CD4-positive, alpha-beta T cell treated with Interleukin-15 for 4 hours (primary cell): ENCODE measurements at places on chromosomes 12 and 14.

GRCh38 chr14:77120771-77121743 is 20.5 kb downstream of the ZDHHC22 start:
- peak; percentile 37 for DNase-seq

GRCh38 chr14:105487449-105487985 is 831 bp downstream of the CRIP1 start:
- peak; percentile 77 for DNase-seq

DNA sequence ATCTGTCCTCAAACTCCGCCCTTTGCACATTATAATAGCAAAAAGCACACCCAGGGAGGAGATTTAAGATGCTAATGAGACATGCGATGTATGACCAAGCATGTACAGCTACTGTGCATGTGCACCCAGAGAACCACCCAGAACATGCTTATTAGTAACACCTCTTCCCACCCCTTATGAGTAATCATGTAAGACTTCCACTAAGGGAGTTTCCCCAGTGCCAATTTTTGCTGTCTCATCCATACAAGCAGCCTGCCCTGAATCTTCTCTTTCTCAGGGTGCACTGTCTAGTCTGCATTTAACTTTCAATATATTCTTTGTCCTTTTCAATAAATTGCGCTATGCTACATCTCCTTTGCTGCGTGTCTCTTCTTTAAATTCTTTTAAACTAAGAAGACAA is 830.0 kb upstream of the NOVA1 start:
- DNase-seq = no peak

DNA sequence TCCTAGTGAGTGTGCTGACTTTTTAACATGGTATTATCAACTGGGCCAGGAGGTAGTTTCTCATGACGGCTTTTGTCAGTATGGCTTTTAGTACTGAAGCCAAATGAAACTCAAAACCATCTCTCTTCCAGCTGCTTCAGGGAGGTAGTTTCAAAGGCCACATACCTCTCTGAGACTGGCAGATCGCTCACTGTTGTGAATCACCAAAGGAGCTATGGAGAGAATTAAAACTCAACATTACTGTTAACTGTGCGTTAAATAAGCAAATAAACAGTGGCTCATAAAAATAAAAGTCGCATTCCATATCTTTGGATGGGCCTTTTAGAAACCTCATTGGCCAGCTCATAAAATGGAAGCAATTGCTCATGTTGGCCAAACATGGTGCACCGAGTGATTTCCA is 141.1 kb downstream of the HMGA2 start:
- DNase-seq = no peak

DNA sequence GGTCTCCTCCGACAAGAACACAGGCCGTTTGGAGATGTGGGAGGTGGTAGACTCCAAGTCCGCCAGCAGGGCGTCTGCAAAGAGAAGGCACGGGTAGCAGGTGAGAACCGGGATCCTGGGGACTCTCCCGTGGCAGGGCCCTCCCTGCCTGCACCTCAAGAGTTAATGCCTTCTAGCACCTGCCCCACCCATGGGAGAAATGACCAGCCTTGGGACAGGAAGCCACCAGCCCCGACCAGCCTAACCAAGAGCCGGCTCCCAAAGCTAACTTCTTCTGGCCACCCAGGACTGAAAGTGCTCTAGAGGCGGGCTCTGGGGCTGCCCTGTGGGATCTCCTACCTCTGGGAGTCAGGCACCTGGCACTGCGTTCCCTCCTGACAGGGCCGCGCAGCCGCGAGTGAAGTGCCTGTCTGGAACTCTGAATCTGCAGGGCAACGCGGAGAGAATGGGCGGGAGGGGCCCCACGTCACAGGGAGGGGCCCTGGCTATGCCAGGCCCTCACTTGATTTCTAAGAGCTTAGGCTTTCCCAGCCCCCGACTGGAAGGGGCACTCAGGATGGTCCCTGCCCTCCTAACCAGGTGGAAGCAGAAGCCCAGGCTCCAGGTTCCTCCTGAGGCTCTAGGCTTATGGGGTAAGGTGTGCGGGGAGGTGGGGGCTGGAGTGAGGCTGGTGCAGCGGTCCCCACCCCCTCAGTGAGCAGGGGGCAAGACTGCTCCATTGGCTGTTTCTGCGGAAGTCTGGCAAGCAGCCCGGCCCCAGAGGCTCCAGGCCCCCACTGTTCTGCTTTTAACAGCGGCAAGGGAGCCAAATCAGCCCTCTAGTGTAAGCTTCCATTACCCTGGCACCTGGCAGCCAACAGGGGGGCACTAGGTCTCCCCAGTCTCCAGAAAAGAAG is 23.6 kb upstream of the RPLP0 start:
- no peak for DNase-seq

GRCh38 chr14:88326352-88327103 is 3.5 kb upstream of the KCNK10 start:
- DNase-seq = no peak

- peak; percentile 14 for DNase-seq
Measured at GRCh38 chr12:48934312-48934706, 9.0 kb upstream of the FKBP11 start.

DNA sequence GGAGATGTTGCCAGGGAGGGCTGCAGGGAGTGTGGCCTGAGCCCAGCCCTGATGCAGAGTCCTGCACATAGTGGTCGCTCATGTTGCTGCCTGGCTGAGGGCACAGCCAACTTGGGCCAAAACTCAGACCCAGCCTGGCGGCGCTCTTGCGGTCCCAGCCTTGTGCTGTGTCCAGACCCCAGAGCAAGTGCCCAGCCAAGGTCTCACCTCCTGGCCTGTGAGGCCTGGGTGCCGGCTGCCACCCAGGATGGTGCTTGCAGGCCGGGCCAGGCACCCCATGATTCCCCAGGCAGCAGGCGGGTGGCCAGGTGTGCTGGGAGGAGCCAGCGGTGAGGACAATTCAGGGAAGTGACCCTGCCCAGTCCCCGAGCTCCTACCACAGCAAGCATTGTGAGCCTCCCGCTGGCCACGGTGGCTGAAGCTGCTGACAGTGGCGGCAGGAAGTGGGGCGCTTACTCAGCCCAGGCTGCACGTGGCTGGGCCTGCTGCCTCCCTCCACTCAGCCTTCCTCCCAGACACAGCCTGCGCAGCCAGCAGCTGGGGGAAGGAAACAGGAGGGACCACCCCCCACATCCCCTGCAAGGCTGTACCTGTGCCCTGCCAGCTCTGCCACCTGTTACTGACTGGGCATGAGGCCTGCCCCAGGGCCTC is 17.7 kb upstream of the PGF start:
- no peak for DNase-seq

- no peak for DNase-seq
Measured at GRCh38 chr12:114913871-114914801, 230.2 kb upstream of the TBX3 start.

DNA sequence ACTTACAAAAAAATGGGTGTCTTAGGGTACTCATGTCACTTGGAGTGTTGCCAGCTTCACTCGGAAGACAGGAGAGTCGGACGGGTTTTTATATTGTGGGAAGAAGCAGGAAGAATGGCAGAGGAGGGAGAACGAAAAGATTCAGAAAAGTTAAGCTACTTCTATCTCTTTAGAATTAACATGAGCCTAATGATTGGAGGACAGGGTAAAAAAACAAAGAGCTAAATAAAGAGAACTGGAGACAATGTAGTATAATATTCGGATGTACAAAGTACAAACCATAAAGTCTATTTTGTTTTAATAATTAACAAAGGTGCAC is 43.9 kb downstream of the EFCAB11 start:
- DNase-seq = no peak

GRCh38 chr14:43548368-43548767 is 958.7 kb downstream of the FSCB start:
- DNase-seq = no peak

GRCh38 chr14:88559852-88560251 is 3.0 kb upstream of the ZC3H14 start:
- DNase-seq = no peak

- DNase-seq = no peak
Measured at GRCh38 chr12:113161415-113162016, 12.0 kb downstream of the CFAP73 start.

GRCh38 chr12:132429602-132429945 is 60.4 kb upstream of the FBRSL1 start:
- no peak for DNase-seq

- DNase-seq = no peak
Measured at GRCh38 chr12:7869137-7869536, 3.6 kb downstream of the SLC2A14 start.

DNA sequence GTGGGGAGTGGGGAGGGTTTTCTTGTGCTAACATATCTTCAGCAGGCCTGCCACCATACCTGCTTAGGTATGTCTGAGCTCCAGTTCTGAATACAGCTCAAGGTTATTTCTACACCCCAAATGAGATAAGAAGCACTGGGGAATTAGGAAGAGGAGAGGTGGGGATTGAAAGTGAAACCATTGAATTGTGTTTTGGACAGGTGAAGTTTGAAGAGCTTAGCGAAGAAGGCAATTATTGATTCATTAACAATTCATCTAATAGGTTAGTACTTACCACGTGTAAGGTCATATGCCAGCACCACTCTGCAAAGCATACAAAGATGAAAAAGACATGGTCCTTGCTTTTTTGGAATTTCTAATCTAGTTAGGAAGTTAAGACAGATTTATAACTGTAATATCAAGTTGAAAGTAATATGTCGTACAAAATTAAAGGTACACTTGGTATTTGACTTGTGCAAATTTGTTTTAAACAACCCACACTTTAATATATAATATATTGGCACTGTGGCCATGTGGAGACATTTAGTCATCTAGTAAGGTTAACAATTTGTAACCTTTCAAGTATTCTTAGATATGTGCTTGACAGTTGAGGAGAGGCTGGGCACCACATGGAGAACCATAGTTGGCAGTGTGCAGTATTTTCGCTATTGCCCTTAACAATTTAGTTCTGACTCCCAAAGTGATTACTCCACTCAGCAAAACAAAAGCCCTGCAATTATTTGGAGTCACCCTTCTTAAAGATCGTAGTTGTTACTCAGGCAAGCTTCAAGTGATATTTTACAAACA is 3.6 kb downstream of the SMCO3 start:
- no peak for DNase-seq

DNA sequence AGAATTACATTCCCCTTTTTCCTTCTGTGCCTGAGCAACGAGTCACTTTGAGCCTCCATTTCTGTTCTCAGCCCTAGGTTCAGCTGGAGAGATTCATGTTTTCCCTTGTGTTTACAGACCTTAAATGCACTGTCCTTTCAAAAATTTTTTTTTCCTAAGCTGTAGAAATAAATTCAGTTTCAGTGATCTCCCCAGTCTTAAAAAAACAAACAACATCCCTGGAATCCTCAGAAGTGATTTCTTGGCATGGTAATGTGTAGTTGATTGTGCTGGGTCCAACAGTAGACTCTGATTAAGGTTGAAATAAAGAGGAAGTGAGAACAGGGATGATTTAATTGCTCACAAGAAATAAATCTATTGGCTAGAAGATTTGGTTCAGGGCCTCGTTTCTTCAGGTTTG is 89.3 kb downstream of the NTN4 start:
- DNase-seq = no peak

DNA sequence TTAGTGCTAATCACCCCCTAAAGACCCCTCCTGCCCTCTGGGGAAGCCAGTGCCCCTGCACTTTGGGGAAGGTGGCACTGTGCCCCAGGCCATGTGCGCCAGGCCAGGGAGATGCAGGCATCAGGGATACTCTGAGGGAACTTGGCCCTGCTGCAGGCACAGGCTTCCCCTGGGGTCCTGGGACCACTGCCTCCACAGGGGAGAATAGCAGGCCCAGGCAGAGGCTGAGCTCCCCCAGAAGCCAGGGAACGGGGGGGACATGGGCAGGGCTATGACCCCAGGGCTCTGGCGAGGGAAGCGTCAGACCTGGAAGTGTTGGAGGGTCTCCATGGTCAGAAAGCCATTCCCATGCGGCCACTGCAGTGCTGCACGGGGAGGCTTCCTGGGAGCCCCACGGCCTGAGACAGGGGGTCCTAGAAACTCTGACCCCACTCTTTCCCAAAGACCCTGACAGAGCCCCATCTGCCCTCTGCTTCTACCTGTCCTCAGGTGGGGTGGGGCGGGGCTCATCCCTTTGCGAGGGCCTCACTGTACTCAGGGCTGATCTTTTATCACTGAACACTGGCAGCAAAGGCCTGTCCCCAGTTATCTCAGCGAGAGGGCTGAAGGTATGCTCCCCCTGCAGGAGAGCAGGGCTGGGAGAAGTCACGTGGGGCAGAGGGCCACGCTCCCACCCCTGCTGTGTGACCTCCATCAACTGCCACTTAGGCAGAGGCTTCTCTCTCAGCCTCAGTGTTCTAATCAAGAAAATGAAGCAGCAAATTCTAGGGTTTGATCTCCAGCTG is 160.0 kb downstream of the CALM1 start:
- no peak for DNase-seq

DNA sequence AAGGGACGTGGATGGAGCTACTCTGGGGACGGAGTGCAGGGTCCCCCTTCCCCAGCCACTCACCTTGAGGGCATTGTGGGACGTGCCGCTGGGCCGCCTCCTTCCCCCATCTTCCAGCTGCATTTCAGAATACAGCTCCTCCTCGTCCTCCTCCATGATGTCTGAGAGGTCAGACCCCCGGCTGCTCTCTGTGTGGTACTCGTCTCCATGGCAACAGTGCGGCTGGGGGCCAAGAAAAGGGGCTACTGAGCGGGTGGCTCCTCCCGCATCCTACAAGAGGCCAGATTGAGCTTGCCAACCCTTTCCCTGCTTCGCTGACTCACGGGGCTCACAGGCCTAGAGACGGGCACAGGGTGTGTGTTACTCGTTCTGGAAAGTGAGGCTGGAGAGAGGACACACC is 90.4 kb downstream of the PIWIL1 start:
- no peak for DNase-seq

DNA sequence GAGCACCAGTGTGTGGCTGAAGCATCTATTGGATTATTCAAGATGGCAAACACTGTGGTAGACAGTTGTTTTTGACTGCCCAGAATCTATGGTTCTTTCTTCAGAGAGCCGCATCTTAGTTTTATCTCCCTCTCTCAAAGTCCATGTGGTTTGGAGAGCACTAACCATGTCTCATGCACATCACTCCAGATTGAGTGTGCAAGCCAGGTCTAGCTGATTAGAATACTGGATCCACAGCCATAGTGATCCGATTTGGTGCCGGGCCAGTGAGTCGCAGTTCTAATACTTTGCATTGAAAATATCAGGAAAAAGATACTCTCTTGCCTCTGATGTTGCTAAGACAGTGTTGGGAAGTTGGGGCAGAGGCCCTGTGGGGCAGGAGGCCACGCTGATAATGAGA is 4.6 kb upstream of the SBNO1 start:
- DNase-seq = no peak

- DNase-seq = no peak
Measured at GRCh38 chr12:2648406-2648805, 146.4 kb upstream of the FKBP4 start.

- DNase-seq = no peak
Measured at GRCh38 chr12:69619050-69619449, 8.3 kb upstream of the LRRC10 start.

DNA sequence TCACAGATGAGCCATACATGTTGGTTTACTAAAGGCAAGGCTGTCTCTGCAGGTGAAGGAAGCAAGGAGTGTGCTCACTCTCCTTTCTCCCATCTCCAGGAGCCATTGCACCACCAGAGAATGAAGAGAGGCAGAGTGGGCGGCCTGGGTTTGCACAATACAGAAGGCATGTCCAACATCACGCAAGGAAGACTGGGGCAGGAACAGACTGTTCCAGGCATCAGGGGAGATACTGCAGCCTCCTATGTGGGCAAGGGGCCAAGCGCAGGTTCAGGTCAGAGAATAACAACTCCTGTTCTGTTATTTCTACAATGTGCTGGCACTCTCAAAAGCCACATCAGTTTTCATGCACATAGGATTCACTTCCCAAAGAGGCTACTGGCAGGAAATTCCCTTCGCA is 1.7 kb upstream of the TMEM229B start:
- DNase-seq = no peak
